ENCODE measurements at places on chromosomes 3 and 15.

DNA sequence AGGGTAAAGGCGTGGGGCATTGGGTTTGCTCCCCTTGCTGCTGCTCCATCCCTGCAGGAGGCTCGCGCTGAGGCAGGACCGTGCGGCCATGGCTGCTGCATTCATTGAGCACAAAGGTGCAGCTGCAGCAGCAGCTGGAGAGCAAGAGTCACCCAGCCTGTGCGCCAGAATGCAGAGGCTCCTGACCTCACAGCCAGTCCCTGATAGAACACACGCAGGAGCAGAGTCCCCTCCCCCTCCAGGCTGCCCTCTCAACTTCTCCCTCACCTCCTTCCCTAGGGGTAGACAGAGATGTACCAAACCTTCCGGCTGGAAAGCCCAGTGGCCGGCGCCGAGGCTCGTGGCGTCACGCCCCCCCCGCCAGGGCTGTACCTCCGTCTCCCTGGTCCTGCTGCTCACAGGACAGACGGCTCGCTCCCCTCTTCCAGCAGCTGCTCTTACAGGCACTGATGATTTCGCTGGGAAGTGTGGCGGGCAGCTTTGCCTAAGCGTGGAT is 47.0 kb downstream of the PGPEP1L start:
- DNase-seq = no peak

DNA sequence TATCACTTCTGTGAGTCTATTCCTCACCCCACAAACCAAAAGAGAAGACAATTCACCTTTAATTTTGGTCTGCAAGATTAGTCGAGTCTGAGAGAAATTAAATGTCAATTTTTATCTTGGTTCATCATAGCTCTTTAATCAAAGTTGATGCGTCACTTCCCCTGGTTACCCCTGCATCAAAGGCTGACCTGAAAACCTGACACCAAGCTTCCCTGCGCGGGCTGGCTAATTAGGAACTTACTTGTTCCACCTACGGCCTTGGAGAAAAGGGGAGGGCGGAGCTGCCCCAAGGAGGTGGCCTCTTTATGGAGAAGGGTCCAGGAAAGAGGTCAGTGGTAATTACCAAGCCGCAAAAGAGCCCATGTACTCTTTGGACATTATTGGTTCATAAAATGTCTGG is 218.4 kb downstream of the ARRDC4 start:
- DNase-seq = no peak

GRCh38 chr15:70834999-70835398 is 19.0 kb downstream of the LARP6 start:
- no peak for DNase-seq

- DNase-seq = no peak
Measured at GRCh38 chr3:12906141-12906915, 65.0 kb upstream of the RPL32 start.

DNA sequence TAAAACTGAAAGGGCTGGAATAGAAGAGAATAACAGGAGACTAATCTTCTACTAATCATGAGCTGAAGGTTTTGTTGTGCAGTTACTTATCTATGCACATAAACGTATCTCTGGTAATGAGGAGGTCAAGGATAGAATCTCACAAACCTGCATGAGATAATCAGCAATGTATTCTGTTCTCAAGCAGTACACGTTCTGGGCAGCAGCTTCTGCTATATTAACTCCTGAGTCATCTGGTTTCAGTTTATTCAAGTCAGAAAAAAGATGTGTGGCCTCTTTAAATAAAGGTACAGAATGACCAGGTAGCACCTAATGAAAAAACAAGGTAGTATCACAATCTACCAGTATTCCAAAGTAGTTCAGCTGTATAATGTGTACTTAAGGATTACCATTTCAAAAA is 34.9 kb downstream of the CDV3 start:
- DNase-seq = no peak

DNA sequence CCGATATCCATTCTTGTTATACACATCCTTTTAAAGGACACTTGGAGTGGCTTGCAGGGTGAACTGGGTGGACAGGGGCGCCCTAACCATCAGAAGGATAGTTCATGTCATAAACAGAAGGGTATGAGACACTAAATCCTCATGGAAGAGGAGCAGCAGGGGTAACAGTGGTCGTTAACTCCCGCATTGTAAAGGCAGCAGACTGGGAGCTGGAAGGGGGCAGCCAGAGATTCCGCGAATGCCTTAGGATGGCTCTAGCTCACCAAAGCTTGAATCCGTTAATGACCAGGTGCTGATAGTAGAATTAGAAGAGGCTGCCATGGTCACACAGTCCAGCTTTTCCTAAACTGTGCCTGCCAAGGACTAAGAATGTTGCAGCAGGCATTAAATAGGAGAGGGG is 85.2 kb upstream of the ANKRD34C start:
- no peak for DNase-seq

Measured in hematopoietic multipotent progenitor cell treated with erythropoietin and hydrocortisone succinate and interleukin-3 and kit ligand, for 15 days (in vitro differentiated cells).